ENCODE measurements at places on chromosomes 4 and X.

DNA sequence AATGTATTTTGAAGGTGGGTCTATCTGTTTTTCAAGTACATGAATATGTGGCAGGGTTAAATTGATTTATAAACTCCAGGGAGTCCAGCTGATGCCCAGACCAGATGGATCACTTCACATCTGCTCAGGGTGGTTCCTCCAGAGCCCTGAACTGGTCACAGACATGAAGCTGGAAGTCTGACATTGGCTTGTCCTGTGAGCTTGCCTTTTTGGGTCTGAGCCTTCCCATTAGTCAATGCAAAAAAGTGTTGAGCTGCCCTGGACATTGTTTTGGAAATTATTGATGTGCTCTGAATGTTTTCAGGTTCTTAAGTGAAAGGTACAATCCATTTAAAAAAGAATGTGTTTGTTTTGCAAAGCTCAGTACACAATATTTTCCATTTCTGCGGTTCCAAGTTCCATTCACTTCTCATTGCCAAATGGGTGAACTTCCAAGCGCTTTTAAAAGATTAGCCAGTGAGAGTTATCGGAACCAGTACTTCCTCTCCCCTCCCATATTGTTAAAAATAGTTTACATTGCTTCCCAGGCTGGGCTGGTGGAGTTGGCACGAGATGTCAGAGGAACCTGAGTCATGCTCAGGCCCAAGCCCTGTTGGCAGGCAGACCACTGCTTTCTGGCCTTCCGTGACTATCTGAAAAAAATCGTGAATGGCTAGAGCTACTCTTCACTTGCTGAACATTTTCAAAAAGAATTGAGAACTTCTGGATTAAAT is 52.1 kb downstream of the PDGFRA start:
- no peaks in the 10 kb centered on the region for H3K36me3 ChIP-seq
- H3K4me3 ChIP-seq: no peak overlapping the region
- H3K27me3 ChIP-seq: no peaks in the 10 kb centered on the region
- no peak overlapping the region for H3K27ac ChIP-seq
- H3K4me1 ChIP-seq: peaks cover 4% of the 10 kb centered on the region

DNA sequence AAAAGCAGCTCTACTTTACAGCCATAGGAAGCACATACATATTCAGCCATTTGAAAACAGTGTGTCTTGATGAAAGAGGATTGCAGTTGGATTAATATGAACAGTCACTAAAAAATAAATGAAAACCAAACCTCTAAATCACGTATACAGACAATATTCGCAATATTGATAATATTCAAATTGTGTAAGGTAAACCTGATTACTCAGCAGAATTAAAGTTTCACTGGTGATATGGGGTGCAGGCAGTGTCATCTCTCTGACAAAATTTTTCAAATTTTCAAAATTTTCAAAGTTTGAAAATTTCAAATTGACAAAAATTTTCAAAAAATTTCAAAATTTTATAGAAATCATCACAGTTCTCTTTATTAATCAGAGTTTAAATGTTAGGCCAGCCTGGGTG is 55.7 kb downstream of the FAT4 start:
- H3K4me3 ChIP-seq: no peak overlapping the region
- no peaks in the 10 kb centered on the region for H3K27me3 ChIP-seq
- H3K27ac ChIP-seq: no peak overlapping the region
- no peaks in the 10 kb centered on the region for H3K36me3 ChIP-seq
- no peaks in the 10 kb centered on the region for H3K4me1 ChIP-seq
- DNase-seq: no peak

DNA sequence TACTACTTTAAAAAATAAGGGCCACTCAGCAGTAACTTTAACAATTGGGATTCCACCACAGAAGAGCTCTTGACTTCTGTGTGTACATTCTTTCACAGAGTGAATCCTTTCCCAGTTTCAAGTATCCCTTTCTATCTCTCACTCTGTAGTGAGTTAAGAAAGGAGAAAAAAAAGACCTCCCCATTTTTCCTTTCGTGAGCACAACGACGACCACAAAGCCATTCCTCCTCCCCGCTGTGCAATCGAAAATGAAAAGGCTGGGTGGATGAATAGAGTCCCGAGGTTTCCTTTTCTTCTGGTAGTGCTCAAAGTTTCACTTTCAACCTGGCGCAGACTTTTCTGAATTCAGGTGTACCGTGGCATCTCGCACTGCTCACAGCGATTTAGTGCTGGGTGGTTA is 58.0 kb downstream of the TAB3 start:
- H3K27me3 ChIP-seq: no peaks in the 10 kb centered on the region
- no peak overlapping the region for H3K4me3 ChIP-seq
- no peak for DNase-seq
- H3K27ac ChIP-seq: no peak overlapping the region
- H3K36me3 ChIP-seq: peaks cover 19% of the 10 kb centered on the region
- no peaks in the 10 kb centered on the region for H3K4me1 ChIP-seq

DNA sequence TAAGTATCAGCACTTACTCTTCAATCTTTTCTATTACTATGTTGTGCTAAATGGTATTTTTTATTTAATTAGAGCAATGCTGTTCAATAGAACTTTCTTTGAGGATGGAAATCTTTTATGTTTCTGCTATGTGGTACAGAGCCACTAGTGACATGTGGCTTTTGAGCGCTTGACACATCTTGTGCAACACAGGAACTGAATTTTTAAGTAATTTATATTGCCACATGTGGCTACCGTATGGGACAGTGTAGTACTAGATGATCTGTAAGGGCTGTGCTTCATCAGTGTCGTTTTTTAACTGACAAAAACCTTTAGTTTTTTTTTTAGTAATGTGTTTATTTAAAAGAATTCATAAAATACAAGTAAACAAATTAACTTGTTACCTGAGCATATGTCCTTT is 22.4 kb downstream of the HPRT1 start:
- no peaks in the 10 kb centered on the region for H3K36me3 ChIP-seq
- H3K4me3 ChIP-seq: no peak overlapping the region

- H3K4me3 ChIP-seq: no peak overlapping the region
- H3K27me3 ChIP-seq: peaks cover 4% of the 10 kb centered on the region
- H3K4me1 ChIP-seq: no peaks in the 10 kb centered on the region
- no peaks in the 10 kb centered on the region for H3K36me3 ChIP-seq
- H3K27ac ChIP-seq: no peak overlapping the region
Observed at GRCh38 chr4:103207673-103208072, 9.5 kb upstream of the CENPE start.

GRCh38 chr4:8238515-8239053 is 31.0 kb upstream of the HTRA3 start:
- no peaks in the 10 kb centered on the region for H3K27me3 ChIP-seq
- H3K4me1 ChIP-seq: peaks cover 22% of the 10 kb centered on the region
